ENCODE measurements at places on chromosomes 11 and 22. TPM values are rescaled to one million over a fixed set of nuclear protein-coding genes. Genes with fewer than 3 reads are reported as not detected.

The CASP1 gene
- total RNA-seq = 68.7 TPM

The EHF gene
- total RNA-seq = 316 TPM

The VPREB1 gene
- not detected for total RNA-seq

The ZNF74 gene
- 7.8 TPM for total RNA-seq

The PARVA gene
- 61.8 TPM for total RNA-seq

The TRIM34 gene
- total RNA-seq = 7.8 TPM

The MMP1 gene
- total RNA-seq = 0.42 TPM

The OR52A1 gene
- not detected for total RNA-seq

The TPBGL gene
- 0.15 TPM for total RNA-seq

GRCh38 chr22:23036684-23037428, 33.5 kb upstream of the GNAZ start:
- no peak overlapping the region for H3K27ac ChIP-seq
- no peaks in the 10 kb centered on the region for H3K4me1 ChIP-seq
- no peak for DNase-seq
- no peak overlapping the region for H3K4me3 ChIP-seq

DNA sequence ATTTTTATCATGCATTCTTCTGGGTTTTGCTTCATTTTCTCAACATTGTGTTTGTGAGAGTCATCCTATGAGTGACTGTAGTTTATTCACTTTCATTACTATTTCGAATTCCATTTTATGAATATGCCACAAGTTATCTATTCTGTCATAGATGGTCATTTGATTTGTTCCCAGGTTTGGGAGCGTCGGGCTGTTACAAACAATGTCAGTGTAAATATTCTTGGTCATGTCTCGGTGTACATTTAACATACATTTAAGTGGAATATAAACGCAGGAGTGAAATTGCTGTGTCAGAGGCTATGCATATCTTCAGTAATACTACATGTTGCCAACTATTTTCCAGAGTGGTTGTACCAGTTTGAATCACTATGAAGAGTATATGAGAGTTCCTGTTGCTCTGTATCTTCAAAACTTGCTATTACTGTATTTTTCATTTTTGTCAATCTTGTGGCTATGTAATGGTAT, 2.4 kb downstream of the TRIM44 start:
- peaks cover 3% of the 10 kb centered on the region for H3K4me1 ChIP-seq
- H3K27ac ChIP-seq = no peak overlapping the region
- no peaks in the 10 kb centered on the region for H3K27me3 ChIP-seq
- H3K36me3 ChIP-seq = no peaks in the 10 kb centered on the region
- DNase-seq = no peak
- H3K4me3 ChIP-seq = no peak overlapping the region

GRCh38 chr22:31105282-31105929, 2.0 kb downstream of the SELENOM start:
- no peaks in the 10 kb centered on the region for H3K36me3 ChIP-seq
- H3K4me3 ChIP-seq = no peak overlapping the region
- no peak for DNase-seq
- peak overlapping the region; percentile 85 for H3K27ac ChIP-seq
- H3K4me1 ChIP-seq = no peaks in the 10 kb centered on the region

GRCh38 chr11:100955318-100955717, 174.3 kb downstream of the PGR start:
- DNase-seq = no peak
- H3K4me1 ChIP-seq = no peaks in the 10 kb centered on the region
- H3K36me3 ChIP-seq = no peaks in the 10 kb centered on the region
- no peaks in the 10 kb centered on the region for H3K27me3 ChIP-seq
- H3K4me3 ChIP-seq = no peak overlapping the region
- H3K27ac ChIP-seq = no peak overlapping the region

DNA sequence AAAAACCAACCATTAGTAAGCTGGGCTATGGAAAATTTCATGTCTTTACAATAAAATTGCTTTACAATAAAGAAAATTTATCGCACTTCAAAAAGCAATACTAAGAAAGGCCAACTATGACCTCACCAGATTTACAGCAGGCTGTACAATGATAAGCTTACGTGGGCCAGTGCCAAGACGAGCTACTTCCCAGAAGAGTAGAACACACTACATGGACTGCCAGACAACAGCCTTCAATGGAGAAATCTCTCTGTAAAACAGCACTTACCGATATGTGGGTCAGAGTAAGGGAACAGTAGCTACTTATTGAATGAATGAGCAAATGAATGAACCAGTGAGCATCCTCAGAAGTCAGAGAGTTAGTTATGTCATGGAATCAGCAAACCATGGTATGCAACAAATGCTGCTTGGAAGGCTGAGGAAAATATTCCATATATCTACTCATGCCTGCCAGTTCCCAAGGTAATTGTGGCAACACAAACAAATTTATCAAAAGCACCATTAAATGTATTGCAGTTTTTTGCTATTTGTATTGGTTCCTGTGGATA, 74.4 kb downstream of the SLC36A4 start:
- H3K4me1 ChIP-seq = no peaks in the 10 kb centered on the region
- no peaks in the 10 kb centered on the region for H3K27me3 ChIP-seq
- H3K36me3 ChIP-seq = no peaks in the 10 kb centered on the region
- peak overlapping the region; percentile 35 for H3K27ac ChIP-seq
- DNase-seq = peak; percentile 89

GRCh38 chr11:59186130-59186594, 14.2 kb downstream of the DTX4 start:
- H3K27ac ChIP-seq = peak overlapping the region; percentile 73
- H3K4me1 ChIP-seq = peaks cover 39% of the 10 kb centered on the region
- no peaks in the 10 kb centered on the region for H3K27me3 ChIP-seq
- peak; percentile 94 for DNase-seq
- H3K4me3 ChIP-seq = no peak overlapping the region
- peaks cover 2% of the 10 kb centered on the region for H3K36me3 ChIP-seq

DNA sequence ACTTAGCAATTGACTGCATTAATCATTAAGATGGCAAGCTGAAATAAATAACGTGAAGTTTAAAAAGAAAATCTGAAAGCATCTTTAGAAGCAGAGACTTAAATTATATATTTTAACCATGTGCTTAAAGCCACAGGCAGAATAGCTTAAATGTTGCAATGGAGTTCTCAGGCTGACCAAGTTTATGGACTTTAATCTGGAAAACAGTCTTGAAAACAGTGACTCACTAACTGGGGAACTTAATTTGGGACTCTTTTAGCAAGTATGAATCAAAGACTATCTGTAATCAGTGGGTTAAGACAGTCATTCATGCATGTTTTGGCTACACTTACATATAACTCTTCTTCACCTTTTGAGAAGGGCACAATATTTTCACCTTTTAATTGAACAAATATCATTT, 12.6 kb upstream of the GLYATL1 start:
- no peak for DNase-seq
- H3K4me3 ChIP-seq = no peak overlapping the region
- no peaks in the 10 kb centered on the region for H3K27me3 ChIP-seq
- H3K27ac ChIP-seq = no peak overlapping the region
- no peaks in the 10 kb centered on the region for H3K36me3 ChIP-seq
- H3K4me1 ChIP-seq = peaks cover 13% of the 10 kb centered on the region

DNA sequence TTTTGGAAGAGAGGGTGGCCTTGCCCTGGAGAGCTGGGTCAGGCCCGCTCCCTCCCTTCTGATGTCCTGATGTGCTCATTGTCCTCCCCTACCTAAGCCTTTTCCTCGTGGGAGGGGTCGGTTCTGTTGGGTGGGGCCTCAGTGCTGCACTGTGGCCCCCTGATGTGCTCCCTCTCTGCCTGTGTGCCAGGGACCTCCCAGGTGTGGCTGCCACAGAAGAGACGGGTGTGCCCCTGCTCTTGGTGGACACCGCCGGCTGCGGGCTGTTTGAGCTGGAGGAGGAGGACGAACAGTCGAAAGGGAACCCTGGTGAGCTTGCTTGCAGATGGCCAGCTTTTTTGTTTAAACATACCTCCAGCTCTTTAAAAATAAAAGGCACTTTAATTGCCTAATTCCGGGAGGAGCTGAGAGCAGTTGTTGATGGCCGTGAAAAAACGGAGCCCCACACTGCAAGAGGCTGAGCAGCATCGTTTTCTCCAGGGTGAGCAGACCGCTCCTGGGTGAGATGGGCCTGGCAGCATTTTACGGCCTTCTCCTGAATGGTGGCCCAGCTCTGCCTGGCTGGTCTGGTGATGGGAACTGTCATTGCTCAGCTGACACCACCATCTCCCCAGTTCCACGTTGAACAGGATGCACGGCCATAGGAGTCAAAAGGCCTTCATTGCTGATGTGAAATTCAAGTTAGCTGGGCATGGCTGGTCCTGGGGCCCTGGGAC, 30.1 kb downstream of the IGHMBP2 start:
- H3K27me3 ChIP-seq = no peaks in the 10 kb centered on the region
- peaks cover 24% of the 10 kb centered on the region for H3K36me3 ChIP-seq
- no peak overlapping the region for H3K4me3 ChIP-seq
- no peaks in the 10 kb centered on the region for H3K4me1 ChIP-seq
- DNase-seq = no peak
- H3K27ac ChIP-seq = no peak overlapping the region

- no peaks in the 10 kb centered on the region for H3K4me1 ChIP-seq
- H3K27me3 ChIP-seq = no peaks in the 10 kb centered on the region
- DNase-seq = no peak
- H3K4me3 ChIP-seq = no peak overlapping the region
- no peaks in the 10 kb centered on the region for H3K36me3 ChIP-seq
Measured at GRCh38 chr11:121544956-121545355, 92.2 kb upstream of the SORL1-AS1 start.

DNA sequence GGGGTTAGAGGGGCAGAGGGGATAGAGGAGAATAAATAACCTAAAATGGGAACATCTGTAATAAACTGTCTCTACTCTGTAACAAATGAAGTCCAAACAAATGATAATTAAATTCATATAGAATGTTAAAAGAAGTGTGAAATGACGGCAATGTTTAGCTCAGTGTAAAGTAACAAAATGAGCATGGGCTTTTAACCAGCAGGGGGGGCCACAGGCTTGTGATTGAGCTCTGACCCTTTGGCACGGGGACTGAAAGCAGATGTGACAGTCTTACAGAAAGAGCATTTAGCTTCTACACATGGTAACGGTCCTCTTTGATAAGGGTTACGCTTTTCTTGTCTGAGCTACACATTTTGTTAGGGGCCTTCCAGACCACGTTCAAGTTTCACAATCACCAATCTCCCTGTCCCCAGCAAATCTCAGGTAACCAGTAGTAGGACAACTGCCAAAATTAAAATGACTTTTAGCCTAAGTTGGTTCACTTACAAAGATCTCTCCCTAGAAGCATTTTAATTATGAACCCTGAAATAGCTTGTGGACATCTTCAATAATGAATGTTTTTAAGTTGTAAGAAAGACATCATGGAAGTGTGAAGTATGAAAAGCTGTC, 262.5 kb downstream of the DCDC1 start:
- no peaks in the 10 kb centered on the region for H3K27me3 ChIP-seq
- peak; percentile 41 for DNase-seq
- H3K36me3 ChIP-seq = no peaks in the 10 kb centered on the region
- H3K4me1 ChIP-seq = no peaks in the 10 kb centered on the region

DNA sequence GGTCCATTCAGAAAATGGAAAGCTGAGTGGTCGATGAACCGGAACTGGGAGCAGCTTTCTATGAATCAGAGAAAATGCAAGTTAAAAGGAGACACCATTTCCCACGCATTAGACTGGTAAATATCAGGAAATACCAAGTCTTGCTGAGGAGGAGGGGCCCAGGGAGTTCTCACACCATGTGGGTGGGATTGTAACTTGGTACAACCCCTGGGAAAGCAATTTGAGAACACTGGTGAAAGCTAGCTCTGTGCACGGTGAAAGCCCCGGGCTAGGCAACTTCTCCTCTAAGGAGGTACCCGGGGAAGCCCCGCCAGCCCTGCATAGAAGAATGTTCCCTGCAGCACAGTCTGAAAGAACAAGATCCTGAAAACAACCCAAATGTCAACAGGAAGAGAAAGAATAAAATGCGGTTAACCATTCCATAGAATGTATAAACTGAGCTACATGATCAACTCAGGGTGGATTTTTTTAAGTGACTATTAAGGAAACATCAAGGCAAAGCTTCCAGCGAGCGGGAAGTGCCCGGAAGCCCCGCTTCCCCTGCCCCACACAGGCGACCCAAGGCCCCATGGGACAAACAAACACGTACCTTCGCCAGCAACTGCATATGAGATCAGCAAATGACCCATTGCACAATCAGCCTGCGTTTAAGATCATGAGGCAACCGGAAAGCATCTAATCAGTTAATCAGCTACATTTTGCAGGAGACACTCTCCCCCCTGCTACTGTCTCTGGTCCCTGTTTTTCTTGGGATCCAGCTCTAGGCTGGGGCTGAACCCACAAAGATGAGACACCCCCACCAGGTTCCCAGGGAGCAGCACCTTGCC, 11.3 kb downstream of the SHANK2 start:
- H3K36me3 ChIP-seq = no peaks in the 10 kb centered on the region
- H3K27ac ChIP-seq = no peak overlapping the region
- H3K4me3 ChIP-seq = no peak overlapping the region
- no peak for DNase-seq
- no peaks in the 10 kb centered on the region for H3K4me1 ChIP-seq
- H3K27me3 ChIP-seq = no peaks in the 10 kb centered on the region

GRCh38 chr11:72940417-72940816, 126.2 kb downstream of the ATG16L2 start:
- no peaks in the 10 kb centered on the region for H3K4me1 ChIP-seq
- H3K27me3 ChIP-seq = no peaks in the 10 kb centered on the region
- no peak for DNase-seq
- no peak overlapping the region for H3K4me3 ChIP-seq

- H3K36me3 ChIP-seq = no peaks in the 10 kb centered on the region
- no peak overlapping the region for H3K27ac ChIP-seq
- H3K4me1 ChIP-seq = no peaks in the 10 kb centered on the region
- peaks cover 13% of the 10 kb centered on the region for H3K27me3 ChIP-seq
- no peak overlapping the region for H3K4me3 ChIP-seq
Measured at GRCh38 chr11:1744137-1744886, 6.1 kb downstream of the IFITM10 start.

DNA sequence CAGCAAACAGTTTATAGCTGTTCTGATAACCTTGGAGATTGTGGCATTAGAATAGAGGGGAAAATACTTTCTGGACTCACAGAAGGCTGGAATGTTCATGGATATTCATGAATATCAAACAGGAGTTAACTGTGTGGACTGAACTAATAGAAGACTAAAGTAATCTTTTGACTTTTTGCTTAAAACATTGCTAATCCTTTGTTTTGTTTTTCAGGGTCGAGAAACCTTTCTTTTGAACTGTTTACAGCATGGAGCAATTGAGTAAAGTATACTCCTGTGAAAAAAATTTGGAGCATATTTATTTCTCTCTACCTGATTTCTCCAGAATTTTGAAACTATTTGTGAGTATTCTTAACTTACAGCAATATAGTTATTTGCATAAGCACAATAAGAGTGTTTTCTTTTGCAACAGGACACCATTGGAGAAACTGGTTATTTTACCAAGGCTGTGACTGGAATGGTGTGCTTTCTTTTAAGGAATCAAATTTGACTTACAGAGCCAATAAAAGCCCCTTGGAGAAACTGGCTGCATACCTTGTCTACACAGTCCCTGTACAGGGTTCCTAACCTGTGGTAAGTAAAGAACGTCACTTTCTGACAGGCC, 821.6 kb downstream of the TBC1D22A start:
- no peaks in the 10 kb centered on the region for H3K36me3 ChIP-seq
- no peak overlapping the region for H3K4me3 ChIP-seq
- no peak for DNase-seq
- H3K27ac ChIP-seq = no peak overlapping the region
- no peaks in the 10 kb centered on the region for H3K27me3 ChIP-seq

GRCh38 chr11:43327987-43328386, 16.2 kb downstream of the API5 start:
- H3K4me3 ChIP-seq = no peak overlapping the region
- no peaks in the 10 kb centered on the region for H3K27me3 ChIP-seq
- DNase-seq = no peak
- H3K27ac ChIP-seq = no peak overlapping the region

Measured in colonic mucosa (tissue), 4 donors.